Left renal pelvis (tissue), 4 donors: ENCODE measurements at places on chromosomes 12 and 14. TPM values are rescaled to one million over a fixed set of nuclear protein-coding genes. Genes with fewer than 3 reads are reported as not detected.

The PLBD1 gene
- 56.7 TPM for polyA plus RNA-seq

The SCNN1A gene
- polyA plus RNA-seq = 73.4 TPM

The EML5 gene
- 3.4 TPM for polyA plus RNA-seq

The TAS2R9 gene
- polyA plus RNA-seq = not detected

The ANKS1B gene
- 5.2 TPM for polyA plus RNA-seq

The MGP gene
- 28.8 TPM for polyA plus RNA-seq

The CCDC175 gene
- 1.8 TPM for polyA plus RNA-seq

The B3GNT4 gene
- polyA plus RNA-seq = 2.1 TPM

The KLRK1 gene
- 0.68 TPM for polyA plus RNA-seq

The ZC2HC1C gene
- polyA plus RNA-seq = 9.5 TPM

The DDX51 gene
- 10.5 TPM for polyA plus RNA-seq

The SLC39A5 gene
- polyA plus RNA-seq = 3.0 TPM

The NKX2-1 gene
- 0.52 TPM for polyA plus RNA-seq

The FAR2 gene
- polyA plus RNA-seq = 45.4 TPM

The ZNF740 gene
- 68.7 TPM for polyA plus RNA-seq

The CCDC177 gene
- polyA plus RNA-seq = 0.31 TPM

The TPH2 gene
- not detected for polyA plus RNA-seq
